ENCODE measurements at places on chromosomes 3 and 15. TPM values are rescaled to one million over a fixed set of nuclear protein-coding genes. Genes with fewer than 3 reads are reported as not detected.

The LPP gene
- total RNA-seq = 61.9 TPM

The SUSD5 gene
- 2.5 TPM for total RNA-seq

The TIMP4 gene
- total RNA-seq = 15.6 TPM

The TRIM59 gene
- total RNA-seq = 46.5 TPM

The RETNLB gene
- not detected for total RNA-seq
